CD4-positive, alpha-beta T cell treated with Interleukin-4 for 4 hours (primary cell): ENCODE measurements at places on chromosomes 16 and 17.
A peak's percentile ranks its signal among the peaks of the same experiment; 100 is the strongest.

- no peak for DNase-seq
These were observed 20.5 kb upstream of the FAAP100 start for GRCh38 chr17:81572563-81573168.

GRCh38 chr17:42895185-42895555 lies 5.4 kb upstream of the G6PC1 start:
- no peak for DNase-seq

- DNase-seq = peak; percentile 96
These were observed at the start of gene MAP2K3 for GRCh38 chr17:21284319-21285163. MAP2K3 (plus strand) TSS chr17:21284711; CDS start chr17:21284921, 210 bp downstream.

DNA sequence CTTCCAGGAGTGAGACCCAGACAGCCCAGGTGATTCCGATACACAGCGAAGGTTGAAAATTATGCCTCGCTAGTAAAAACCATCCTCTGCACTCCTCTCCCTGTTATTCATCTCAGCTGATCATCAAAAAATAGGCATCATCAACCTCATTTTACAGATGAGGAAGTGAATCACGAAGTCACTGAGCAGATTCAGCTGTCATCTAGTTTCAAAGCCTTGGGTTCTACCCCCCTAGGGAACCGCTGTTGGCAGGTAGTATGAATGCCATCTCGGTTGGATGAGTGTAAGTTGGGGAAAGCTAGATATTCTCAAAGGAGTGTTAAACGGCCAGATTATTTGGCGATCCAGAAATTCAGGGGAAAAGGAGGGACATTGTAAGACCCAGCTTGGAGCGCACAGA lies 2.0 kb downstream of the CRYM start:
- DNase-seq = no peak

GRCh38 chr17:74568106-74568873 lies 981 bp upstream of the CD300H start:
- DNase-seq = no peak

DNA sequence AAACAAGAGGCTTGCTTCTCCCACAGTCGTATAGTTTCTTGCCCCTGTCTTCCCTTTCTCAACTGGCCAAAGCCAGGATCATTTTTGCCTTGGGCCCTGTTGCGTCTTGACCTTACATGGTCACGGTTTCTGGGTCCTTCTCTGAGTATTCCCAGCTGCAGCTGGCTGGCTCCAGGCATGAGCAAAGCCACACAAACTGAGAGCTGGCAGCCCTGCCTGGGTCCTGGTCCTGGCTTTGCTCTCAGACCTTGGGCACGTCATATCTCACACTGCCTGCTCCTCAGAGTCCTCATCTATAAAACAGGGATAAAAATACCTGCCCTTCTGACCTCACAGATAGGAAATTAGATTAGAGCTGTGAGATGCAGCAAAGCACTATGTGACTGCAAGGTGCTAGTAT lies 277.6 kb downstream of the CBLN1 start:
- DNase-seq = no peak

GRCh38 chr17:8176998-8177731 lies 985 bp upstream of the TMEM107 start:
- DNase-seq = no peak

DNA sequence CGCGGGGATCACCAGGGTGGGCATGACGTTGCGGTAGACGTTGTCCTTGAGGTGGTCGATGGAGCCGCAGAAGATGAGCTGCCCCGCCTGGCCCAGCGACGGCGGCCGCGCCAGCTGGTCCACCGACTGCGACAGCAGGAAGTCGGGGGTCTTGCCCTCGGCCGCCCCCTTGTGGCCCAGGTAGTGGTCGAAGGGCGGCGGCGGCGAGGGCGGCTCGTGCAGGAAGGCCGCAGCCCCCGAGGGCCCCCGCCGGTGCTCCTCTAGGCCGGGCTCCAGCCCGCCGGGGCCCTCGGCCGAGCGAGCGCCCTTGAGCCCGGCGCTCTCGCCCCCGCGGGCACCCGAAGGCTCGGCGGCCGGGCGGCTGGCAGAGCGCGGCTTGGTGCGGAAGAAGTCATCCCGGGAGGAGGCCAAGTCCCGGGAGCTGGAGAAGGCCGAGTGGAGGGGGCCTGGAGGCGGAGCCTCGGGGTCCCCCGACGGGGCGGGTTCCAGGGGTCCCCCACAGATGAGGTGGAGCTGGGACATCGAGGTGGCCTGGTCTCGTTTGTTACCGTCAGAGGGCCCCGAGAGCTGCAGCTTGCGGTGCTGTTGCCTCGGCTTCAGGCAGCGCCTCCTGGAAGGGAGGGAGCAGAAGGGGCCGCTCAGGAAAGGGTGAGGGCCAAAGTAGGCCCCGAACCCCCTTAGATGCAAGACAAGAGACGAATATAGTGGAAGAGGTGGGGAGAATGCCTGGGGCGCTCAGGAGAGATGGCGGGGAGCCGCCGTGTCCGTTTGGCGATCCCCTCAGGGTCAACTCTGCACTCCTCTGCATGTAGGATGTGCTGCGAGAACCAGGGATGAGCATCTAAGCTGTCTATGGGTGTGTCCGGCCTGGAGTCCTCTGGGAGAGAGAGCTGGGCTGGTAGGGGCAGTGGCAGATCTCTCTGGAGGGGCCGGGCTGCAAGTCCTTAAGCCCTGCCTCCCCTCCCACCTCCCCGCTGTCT lies 8.8 kb downstream of the FAM171A2 start:
- DNase-seq = peak; percentile 38

GRCh38 chr16:57147381-57148221 lies 38.2 kb downstream of the PSME3IP1 start:
- no peak for DNase-seq

DNA sequence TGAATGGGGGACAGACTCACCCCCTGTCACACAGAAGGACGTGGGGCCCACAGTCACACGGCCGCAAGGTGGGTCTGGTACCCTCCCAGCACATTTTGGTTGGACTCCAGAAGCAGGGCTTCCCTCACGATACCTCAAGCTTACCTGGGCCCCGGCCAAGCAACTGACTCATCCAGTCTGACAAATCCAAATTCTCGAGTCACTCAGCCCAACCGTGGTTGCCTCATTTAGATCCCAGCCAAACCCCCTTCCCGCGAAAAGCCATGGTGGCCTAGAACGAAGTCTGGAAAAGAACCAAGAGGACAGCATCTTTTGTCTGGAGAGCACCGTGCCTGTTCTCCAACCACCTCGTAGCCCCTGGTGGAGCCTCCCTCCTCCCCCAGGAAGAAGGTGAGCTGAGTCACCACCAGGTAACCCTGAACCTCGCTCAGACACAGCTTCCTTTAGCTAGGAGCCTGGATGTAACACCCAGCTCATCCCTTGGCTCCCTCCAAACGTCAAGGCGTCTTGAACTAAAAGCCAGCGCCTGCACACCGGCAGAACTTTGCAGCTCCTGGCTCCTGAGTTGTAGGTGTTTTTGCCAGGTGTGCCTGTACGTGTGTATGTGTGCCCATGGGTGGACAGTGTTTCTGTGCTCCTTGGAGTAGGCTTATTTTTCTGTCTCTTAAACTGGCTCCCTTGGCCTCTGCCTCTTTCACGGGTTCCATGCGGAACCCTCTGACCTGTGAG lies 78.9 kb downstream of the CMIP start:
- DNase-seq = peak; percentile 37

DNA sequence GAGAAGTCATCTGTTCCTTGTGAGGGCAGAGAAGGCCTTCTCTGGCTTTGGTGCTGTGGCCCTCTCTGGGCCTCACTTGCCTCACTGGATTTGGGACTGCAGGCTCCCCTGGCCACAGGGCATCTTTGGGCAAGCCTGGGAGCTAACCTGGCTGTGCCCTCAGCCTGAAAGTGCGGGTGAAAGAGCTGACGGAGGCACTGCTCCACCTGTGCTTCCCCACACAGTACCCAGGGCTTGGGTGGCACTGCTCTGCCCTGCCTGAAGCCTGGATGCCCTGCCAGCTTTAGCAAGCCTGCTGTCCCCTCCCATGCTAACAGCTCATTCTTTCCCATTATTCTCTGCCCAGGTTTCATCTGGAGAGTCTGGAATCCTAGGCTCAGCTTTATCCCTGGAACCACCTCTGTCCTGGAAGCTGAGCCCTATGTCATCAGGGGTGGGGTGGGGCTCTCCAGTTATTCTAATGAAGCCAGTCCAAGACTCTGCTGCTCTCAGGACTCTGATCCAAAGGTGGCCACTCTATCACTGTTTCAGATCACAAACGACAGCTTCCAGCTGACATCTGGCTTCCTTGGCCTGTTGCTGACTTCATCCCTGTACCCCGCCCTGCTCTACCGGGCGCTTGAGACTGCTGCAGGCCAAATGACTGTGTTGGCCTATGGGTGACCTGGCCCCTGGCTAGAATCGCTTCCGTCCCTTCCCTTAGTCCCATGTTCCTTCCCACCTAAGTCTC lies 29.3 kb downstream of the HIC1 start:
- DNase-seq = no peak

- DNase-seq = no peak
These were observed 2.6 kb downstream of the ADAP2 start for GRCh38 chr17:30924341-30924740.

GRCh38 chr16:54651440-54652195 lies 279.0 kb upstream of the IRX5 start:
- DNase-seq = no peak

GRCh38 chr16:30166202-30166902 lies 17.1 kb upstream of the CORO1A start:
- DNase-seq = peak; percentile 34

GRCh38 chr16:2428784-2429033 lies 538 bp upstream of the CCNF start:
- DNase-seq = no peak

DNA sequence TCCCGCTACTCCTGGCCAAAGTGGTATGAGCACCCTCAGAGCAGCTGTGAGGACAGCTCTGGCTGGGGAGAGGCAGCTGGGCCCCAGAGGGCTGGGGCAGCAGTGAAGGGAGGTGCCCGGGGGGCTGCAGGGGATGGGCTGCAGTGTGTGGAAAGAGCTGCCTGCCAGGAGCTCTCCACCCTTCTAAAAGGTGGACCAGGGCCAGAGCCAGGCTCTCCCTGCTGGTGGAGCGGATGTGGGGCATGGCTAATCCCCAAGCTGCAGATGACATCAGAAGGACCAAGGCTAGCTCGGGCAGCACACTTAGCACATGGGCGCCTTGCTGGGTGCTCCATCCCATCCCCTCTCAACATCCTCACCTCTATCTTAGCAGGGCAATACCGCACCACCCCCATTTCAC lies 103.1 kb downstream of the SDK2 start:
- no peak for DNase-seq

DNA sequence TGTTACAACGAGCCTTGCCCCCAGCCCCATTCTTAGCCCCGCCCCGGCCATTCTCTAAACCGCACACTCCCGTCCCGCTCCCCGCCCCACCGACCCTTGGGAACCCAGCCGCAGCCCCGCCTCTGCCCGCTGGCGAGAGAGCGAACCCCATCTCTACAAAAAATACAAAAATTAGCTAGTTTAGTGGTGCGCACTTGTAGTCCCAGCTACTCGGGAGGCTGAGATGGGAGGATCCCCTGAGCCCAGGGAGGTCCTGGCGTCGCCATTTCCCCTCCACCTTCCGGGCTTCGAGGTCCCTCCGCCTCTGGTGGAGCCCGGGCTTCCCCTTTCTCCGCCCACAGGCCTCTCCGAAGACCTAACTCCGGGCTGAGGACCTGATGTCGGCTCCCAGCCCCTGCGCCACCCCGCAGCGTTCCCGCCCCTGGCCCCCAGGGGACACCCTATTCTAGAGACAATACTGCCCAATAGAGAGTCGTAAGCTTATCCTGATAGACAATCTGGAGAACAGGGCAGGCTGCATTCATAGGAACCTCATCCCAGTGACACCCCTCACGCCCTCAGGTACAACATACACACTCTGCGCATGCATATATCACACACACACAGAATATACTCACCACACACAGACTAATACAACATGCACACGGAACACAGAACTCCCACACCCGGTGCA lies 480 bp upstream of the PROCA1 start:
- peak; percentile 60 for DNase-seq

DNA sequence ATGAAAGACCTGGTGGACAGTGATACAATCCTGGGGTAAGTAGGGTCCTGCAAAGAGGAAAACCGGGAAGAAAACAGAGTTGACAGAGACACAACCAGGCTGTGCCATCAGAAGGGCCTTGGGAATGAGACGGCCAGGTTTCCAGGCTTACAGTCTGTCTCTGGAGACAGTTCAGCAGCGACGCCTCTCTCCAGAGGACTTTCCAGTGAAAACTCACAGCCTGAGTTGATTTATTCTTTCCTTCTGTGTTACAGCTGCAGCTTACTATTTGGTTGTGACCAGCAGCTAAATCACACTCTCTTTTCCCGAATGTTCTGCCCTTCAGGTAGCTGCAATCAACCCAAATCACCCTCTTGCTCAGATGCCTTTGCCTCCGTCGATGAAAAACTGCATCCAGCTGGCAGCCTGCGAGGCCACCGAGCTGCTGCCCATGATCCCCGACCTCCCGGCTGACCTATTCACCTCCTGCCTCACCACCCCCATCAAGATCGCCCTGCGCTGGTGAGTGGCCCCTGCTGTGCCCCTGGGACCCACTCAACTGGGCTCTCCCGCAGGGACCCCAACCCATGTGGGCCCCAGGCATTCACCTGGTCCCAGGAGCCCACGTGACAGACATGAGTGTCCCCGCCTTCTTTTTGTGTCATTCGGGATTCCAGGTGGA lies 209.2 kb downstream of the RPTOR start:
- no peak for DNase-seq

- peak; percentile 40 for DNase-seq
These were observed at the start of gene CCL3 for GRCh38 chr17:36089888-36090836. CCL3 (minus strand) TSS chr17:36090143; CDS start chr17:36090058, 85 bp downstream.

DNA sequence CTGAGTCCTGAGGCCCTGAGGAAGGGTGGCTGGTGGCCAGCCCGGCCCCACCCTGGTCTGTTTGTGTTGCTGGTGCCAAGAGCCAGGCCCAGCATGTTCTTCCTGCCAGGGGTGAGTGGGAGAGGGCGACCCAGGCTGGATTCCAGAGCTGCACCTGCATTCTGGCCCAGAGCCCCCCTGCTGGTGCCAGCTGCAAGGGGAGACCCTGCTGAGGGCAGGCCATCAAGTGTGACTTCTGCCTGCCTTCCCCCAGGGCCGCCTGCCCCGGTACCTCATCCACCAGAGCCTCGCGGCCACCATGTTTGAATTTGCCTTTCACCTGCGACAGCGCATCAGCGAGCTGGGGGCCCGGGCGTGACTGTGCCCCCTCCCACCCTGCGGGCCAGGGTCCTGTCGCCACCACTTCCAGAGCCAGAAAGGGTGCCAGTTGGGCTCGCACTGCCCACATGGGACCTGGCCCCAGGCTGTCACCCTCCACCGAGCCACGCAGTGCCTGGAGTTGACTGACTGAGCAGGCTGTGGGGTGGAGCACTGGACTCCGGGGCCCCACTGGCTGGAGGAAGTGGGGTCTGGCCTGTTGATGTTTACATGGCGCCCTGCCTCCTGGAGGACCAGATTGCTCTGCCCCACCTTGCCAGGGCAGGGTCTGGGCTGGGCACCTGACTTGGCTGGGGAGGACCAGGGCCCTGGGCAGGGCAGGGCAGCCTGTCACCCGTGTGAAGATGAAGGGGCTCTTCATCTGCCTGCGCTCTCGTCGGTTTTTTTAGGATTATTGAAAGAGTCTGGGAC lies 2.4 kb upstream of the TCAP start:
- DNase-seq = no peak

DNA sequence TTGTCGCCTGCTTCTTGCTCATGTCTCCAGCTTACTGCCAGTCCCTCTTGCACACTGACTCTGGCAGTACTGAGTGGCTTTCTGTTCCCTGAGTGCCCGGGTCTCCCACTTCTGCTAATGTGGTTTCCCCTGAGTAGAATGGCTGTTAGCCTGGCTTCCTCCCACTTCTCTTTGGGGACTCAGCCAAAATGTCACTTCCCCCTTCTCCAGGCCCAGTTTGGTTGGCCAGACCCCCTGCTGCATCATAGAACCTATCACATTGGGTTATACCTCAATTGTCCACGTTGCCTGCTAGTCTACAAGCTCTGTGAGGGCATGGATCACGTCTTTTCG lies 304.4 kb downstream of the HS3ST3B1 start:
- peak; percentile 33 for DNase-seq

- no peak for DNase-seq
These were observed 89.4 kb downstream of the CHD9NB start for GRCh38 chr16:52963212-52963854.
